IPS DF 6.9 (cell line): ENCODE measurements at places on chromosomes 13 and 19.

DNA sequence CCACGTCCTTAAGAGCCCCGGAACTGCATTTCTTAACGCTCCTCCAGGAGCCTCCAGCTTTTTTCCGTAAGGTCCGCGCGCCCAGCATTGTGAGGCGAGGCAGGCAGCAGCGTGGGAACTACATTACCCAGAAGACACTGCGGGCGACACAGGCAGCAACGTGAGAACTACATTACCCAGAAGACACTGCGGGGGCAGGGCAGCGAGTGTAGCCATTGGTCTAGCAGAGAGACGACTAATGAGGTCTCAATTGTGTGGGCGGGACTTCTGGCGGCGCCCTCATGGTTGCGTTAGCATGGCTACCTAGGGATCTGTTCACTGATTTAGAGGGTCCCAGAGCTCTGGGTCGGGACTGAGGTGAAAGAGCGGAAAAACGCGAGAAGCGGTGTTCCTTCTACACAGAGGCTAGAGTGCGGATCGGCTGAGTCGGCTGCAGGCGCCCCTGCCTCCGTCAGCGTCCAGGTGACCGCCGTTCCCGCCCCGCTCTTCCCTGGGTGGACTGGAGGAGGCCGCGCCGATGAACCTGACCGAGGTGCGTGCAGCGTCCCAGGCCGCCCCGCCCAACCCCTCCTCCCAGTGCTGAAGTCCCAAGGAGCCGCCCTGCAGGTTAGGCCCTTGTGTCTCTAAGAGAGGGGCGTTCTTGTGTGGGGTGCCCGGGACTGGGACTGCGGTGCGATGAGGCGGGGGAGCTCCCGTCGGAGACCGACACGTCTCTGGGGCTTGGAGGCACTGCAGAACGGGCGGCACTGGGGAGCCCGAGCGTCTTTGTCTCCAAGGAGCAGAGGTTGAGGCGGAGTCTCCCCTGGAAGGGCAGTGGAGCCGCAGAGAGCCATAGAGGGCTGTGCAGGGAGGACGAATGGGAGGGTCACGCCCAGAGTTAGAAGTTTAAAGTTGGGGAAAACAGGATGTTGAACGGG is at the start of gene ZNF749:
TSS of gene ZNF749 (plus strand) at position 264 of the 917 bp plus-strand sequence. CDS start at position 518, 254 bp downstream.
- DNase-seq = peak; percentile 98

DNA sequence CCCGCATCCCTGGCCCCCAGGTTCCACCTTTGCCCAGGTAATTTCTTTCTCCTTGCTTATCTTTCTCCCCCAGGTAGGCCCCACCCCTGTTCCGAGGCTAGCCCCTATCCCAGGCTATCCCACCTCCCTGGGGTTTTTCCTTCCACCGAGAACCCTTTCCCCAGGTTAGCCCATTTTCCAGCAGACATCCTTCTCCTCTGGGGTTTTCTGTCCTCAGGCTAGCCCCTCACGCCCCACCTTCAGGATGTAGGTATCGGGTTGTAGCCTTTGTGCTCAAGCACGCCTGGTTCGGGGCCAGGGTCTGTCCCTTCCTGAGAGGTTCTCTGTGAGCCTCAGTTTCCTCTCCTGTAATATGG is 837 bp downstream of the FSD1 start:
- no peak for DNase-seq

GRCh38 chr13:113356596-113356995 is 7.3 kb downstream of the GRTP1 start:
- DNase-seq = no peak

GRCh38 chr13:71922194-71922593 is 55.2 kb upstream of the DACH1 start:
- no peak for DNase-seq

- DNase-seq = no peak
Measured at GRCh38 chr13:51806566-51806965, 2.6 kb upstream of the DHRS12 start.

- DNase-seq = no peak
Measured at GRCh38 chr13:43220873-43221595, 197.6 kb downstream of the DNAJC15 start.

- DNase-seq = no peak
Measured at GRCh38 chr13:80083853-80084676, 256.9 kb downstream of the SPRY2 start.

DNA sequence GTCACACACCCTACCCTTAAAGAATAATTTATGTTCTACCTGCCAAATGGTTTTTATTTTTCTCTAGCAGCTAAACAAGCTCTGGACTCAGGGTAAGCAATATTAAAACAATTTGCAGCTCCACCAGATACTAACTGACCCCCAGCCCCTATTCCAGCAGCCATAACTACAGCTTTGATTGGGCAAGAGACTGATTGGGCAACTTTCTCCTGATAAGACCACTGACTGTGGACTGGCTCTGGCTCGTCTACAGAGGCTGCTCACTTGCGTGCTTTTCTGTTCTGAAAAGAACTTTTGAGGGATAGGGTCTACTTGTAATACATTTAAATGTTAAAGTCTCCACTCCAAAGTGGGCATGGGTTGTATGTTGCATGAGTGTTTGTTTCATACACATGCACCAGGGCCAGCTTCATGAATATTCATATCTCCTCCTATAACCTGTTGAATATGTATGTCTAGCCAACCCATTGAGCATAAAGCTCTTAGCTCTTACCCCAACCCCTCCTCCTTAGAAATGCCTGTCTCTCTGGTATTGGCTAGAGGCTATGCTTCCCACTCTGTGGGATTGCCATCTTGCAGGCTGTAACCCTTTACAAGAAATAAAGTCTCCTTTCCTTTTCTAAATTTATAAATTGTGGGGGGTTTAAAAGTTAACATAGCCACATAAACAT is 19.9 kb downstream of the OR7A5 start:
- DNase-seq = no peak

GRCh38 chr13:48843630-48844380 is 131.9 kb upstream of the FNDC3A start:
- DNase-seq = no peak

DNA sequence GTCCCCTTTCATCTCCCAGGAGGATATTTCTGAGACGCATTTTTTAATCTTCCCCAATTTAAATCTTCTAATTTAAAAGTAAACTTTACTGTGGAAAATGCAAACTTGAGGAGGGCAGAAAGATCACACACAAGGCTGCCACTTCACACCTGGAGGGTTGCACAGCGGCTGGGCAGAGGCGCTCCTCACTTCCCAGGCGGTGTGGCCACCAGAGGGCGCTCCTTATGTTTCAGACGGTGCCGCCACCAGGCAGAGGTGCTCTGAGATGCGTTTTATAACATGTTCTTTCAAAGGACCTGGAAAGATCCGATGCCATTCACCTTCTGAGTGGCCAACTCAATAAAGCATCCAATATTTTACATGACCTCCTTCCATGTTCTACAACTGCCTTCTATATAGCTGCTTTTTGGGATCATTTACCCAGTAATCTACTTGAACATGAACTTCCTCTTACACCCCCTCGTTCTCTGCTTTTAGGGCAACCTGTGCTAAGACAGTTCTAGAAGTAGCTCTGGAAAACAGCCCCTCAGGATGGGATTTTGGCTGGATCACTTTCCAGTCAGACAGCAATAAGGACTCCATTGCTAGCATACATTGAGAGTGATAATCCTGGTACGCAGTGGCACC is 14.8 kb upstream of the MTUS2 start:
- DNase-seq = no peak

GRCh38 chr13:110251193-110251819 is 55.7 kb downstream of the COL4A1 start:
- no peak for DNase-seq

GRCh38 chr19:29259867-29260281 is 46.9 kb upstream of the UQCRFS1 start:
- no peak for DNase-seq

DNA sequence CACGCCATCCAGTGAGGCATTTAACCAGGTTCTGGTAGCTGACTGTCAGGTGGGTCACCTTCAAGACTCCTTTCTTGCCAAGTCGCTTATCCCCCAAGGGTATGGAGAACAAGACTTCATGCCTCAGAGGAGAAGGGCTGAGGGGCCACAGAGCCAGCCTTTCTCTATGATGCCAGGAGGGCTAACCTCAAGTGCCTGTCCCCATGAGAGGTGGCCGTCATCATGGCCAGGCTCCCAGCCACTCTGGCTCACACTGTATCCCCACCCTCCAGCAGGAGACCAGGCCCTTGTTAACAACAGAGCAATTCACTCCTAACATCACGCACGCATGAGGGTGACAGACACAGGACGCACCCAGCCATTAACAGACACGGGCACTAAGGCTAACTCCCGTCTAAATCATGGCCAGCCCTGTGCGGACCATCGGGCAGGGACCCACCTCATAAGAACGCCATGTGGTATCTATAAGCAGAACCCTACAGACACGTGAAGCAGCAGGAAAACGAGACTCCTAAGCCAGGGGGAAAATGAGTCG is 38.6 kb upstream of the ISYNA1 start:
- no peak for DNase-seq

- no peak for DNase-seq
Measured at GRCh38 chr13:26619358-26619757, 61.9 kb downstream of the WASF3 start.

DNA sequence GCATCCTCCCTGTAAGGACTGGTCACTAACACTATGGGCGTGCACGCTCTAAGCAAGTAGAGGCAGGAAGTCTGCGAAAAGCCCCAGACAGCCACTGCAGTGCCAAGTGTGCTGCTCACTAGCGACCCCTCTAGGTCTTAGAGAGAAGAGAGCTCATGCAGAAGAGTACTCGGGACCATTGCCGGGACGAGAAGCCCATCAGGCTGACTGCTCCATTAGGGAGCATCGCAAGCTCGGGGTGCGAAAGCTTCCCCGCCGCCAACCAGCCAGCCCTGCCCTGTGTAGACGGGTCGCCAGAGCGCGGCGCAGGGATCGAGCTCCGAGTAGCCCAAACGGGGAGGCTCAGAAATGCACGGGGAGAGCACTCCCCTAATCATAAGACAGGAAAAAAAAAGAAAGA is 16.6 kb downstream of the POU4F1 start:
- peak; percentile 91 for DNase-seq

DNA sequence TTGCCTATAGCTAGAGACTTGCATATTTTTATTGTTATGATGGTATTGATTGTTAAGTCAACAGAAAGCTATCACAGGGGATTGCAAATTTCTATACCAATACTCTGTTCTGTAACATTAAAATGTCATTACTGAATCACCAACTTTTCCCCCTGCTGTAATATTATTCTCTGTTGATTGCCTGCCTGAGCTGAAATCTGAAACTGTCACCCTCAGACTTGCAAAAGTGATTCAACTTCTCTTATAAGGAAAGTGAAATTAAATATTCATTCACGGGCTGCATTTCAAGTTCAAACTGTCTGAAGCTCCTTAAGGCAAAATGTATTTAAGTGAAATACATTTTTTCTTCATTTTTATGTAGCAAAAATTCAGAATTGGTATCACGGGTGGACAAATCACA is 723.2 kb downstream of the PCDH9 start:
- no peak for DNase-seq

- DNase-seq = no peak
Measured at GRCh38 chr13:110056640-110057039, 250.3 kb downstream of the COL4A1 start.

DNA sequence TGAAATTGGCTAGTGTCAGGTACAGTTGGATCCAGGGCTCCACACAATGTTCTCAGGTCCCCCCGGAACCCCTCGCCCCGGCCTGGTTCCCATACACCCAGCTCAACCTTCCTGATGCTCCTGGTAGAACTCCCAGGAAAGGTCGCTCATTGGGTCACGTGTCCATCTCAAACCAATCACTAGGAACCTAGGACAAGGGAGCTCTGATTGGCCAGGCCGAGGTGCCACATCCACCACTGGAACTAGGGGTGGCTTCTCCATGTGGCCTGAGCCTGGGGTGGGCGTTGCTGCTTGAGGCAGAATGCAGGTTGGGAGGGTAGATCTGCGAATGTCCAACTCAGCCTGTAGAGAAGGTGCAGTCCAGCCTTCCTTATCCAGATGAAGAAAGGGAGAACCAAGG is 6.9 kb upstream of the MEF2B start:
- no peak for DNase-seq

DNA sequence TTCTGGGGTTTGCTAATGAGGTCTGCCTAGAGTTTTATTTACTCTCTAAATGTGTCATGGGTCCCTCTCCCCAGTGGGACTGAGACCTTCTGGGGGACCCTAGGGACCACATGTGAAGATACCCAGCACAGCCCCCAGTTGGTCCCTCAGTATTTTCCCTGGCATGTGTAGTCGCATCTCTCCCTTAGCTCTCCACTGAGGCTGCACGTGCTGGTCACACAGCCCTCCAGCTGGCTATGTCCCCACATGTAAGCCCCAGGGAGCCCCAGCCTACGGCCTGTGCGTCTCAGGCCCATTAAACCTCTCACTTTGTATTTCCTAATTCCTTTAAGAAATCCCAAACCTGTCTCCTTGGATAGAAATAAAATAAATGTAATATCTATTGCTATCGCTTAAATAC is 189.6 kb upstream of the TSHZ3 start:
- no peak for DNase-seq

- no peak for DNase-seq
Measured at GRCh38 chr13:25686831-25687470, 315.2 kb downstream of the ATP8A2 start.

DNA sequence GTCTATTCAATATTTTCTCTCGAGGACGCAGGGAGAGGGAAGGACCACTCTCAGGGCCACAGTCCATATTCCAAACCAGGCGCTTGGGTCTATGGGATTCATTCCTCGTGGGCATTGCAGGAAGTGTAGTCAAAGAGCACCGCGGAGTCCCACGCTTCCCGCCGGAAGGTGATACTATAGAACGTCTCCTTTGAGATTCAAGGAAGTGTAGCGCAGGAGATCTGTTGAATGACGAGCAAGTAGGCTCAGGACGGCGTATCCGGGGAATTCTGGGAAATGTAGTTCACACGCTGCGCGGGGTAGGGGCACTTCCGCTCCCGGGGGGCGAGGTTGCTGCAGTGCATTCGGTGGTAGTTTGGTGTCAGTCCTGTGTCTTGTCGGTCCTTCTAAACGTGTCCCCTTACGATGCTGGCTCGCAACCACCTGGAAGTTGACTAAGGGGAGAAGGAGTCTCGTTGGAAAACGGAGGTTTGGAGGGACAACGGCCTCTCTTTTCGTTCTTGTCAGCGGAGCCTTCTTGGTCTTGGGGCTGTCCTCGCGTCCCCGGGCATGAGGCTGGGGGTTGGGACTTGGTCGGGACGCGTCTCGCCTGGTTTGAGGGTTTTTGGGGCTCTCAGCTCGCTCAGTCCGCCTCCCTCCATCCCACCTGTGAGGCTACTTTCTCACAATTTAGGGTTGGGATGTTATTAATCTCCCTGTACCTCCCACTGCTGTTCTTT is at the start of gene ZNF284:
TSS of gene ZNF284 (plus strand) at position 336 of the 719 bp plus-strand sequence. CDS start 4,231 bp downstream, outside the sequence.
- peak; percentile 63 for DNase-seq

GRCh38 chr13:40774672-40775071 is 3.7 kb upstream of the MRPS31 start:
- no peak for DNase-seq

DNA sequence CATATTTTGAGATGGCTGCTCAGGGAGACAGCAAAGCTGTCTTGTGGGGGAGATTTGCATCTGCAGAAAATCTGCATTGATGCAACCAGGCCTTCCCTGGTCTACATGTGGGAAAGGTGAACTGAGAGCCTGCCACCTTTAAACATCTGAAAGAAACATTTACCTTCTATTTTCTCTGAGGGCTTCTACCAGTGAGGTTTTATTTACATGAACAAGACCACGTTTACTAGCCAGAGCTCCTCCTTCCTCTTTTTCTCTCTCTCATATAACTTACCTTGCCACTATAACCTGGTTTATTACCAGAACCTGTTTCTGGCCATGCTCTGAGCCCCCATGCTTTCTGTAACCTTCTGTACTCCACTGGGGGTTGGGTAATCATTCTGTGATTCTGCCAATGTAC is 14.4 kb upstream of the RUBCNL start:
- DNase-seq = no peak
